EL (cell line): ENCODE measurements at places on chromosomes 2 and 18.

GRCh38 chr2:227805578-227805977, 8.1 kb upstream of the CCL20 start:
- DNase-seq, result no peak

DNA sequence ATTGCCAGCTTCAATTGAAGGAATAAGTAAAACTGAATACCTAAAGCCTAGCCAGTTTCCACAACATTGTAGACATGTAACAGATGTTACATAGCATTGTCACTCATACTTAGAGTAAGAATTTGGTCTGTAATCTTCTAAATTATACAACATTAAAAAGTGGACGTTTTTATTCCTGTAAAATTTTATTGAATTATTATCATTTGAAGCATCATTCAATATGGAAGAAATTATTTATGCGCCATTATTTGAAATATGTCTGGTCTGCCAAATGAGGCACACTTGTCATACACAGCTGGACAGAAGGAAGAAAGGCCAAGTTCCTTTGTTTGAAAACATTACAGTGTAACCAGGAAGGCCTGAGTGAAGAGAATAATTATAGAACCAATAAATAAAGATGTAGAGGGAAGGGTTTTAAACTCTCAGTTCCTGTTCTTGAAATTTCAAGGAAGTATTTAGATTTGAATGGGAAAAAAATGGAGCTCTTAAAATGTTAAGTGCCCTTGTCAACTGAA, 575.5 kb downstream of the LRRTM4 start:
- DNase-seq, result no peak

GRCh38 chr2:103293067-103293741, 531.4 kb downstream of the TMEM182 start:
- no peak for DNase-seq

- DNase-seq, result no peak
These were observed 215.7 kb downstream of the IKZF2 start for GRCh38 chr2:212935752-212936151.

DNA sequence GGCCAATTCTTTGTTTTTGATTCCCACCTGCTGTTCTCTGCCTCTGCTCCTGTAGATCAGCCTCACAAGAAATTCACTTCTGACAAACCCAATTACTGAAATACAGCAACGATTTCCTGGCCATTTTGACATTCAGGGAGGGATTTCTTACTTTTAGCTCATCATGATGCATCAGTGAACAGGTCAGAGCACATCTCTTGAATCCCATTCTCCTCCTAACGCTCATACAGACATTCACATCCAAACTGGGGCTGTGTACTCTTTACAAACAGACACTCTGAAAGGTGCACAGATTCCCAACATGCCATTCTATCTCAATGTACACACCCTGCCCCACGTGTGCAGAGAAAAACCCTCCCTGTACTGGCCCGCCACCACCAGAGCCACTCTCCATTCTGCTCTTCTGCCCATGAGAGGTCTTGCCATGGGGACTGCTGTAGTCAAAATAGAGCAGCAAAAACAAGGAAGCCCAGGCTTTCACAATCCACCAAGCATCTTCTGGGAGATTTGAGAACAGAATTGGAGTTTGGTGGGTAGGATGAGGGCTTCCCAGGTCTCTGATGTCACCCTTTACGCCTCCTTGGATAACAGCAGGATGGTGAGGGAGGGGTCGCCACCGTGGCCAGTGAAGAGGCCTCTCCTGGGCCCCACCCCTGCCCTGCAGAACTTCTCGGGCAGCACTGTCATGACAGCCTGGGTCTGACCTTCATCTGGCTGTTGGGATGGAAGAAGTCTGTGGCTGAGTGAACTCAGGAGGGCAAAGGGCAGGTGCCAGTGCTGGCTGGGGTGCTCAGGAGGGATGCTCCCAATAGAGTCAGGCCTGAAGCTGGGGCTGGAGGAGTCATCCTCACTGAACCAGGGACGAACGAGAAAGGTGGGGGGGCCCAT, 41.9 kb upstream of the ZFP36L2 start:
- DNase-seq, result no peak
